ENCODE measurements at places on chromosomes 5 and 9. TPM values are rescaled to one million over a fixed set of nuclear protein-coding genes. Genes with fewer than 3 reads are reported as not detected.

GRCh38 chr5:73355108-73355507, 93.5 kb downstream of the FOXD1 start:
- H3K27ac ChIP-seq: no peak overlapping the region
- H3K4me1 ChIP-seq: no peaks in the 10 kb centered on the region
- no peak overlapping the region for H3K4me3 ChIP-seq
- DNase-seq: no peak

GRCh38 chr9:108550106-108550505, 305.7 kb downstream of the ACTL7B start:
- no peaks in the 10 kb centered on the region for H3K36me3 ChIP-seq
- H3K4me1 ChIP-seq: no peaks in the 10 kb centered on the region
- no peak overlapping the region for H3K4me3 ChIP-seq
- no peak overlapping the region for H3K27ac ChIP-seq
- H3K27me3 ChIP-seq: 0 out of 2 replicates have a peak, but pooled peaks cover 3% of the 10 kb centered on the region

GRCh38 chr9:122929796-122930354, 1.4 kb downstream of the ZBTB26 start:
- H3K27me3 ChIP-seq: no peaks in the 10 kb centered on the region
- DNase-seq: no peak
- H3K4me1 ChIP-seq: no peaks in the 10 kb centered on the region
- H3K36me3 ChIP-seq: no peaks in the 10 kb centered on the region
- H3K4me3 ChIP-seq: no peak overlapping the region

DNA sequence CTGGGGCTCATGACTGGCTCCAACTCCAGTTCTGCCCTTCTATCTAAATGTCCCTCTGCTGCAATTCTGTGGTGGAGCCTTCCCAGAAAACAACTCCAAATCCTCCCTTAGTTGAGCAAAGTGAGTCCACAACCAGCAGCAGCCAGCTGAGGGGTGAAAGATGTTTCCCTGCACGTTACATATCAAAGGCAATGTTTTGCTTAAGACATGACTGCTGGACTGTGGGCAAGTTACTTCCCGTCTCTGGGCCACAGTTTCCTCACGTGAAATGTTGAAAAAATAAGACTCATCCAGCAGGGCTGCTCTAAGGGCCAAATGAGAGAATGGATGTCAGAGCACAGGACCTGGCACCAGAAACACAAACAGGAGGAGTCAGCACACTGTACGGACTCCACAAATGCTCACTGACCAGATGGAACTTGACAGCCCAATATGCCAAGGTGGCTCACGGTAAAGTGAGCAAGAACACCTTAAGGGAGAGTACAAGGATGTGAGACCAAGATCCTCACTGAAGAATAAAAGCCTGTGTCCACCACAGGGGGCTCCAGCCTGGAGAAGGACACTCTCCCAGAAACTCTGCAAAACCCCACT, 138.4 kb upstream of the ABCA1 start:
- H3K36me3 ChIP-seq: no peaks in the 10 kb centered on the region
- no peak overlapping the region for H3K27ac ChIP-seq
- no peak overlapping the region for H3K4me3 ChIP-seq
- H3K27me3 ChIP-seq: no peaks in the 10 kb centered on the region
- H3K4me1 ChIP-seq: peaks cover 12% of the 10 kb centered on the region

GRCh38 chr9:26675035-26675434, 217.6 kb downstream of the CAAP1 start:
- DNase-seq: no peak
- no peak overlapping the region for H3K27ac ChIP-seq
- no peaks in the 10 kb centered on the region for H3K27me3 ChIP-seq
- no peak overlapping the region for H3K4me3 ChIP-seq
- no peaks in the 10 kb centered on the region for H3K36me3 ChIP-seq
- no peaks in the 10 kb centered on the region for H3K4me1 ChIP-seq

DNA sequence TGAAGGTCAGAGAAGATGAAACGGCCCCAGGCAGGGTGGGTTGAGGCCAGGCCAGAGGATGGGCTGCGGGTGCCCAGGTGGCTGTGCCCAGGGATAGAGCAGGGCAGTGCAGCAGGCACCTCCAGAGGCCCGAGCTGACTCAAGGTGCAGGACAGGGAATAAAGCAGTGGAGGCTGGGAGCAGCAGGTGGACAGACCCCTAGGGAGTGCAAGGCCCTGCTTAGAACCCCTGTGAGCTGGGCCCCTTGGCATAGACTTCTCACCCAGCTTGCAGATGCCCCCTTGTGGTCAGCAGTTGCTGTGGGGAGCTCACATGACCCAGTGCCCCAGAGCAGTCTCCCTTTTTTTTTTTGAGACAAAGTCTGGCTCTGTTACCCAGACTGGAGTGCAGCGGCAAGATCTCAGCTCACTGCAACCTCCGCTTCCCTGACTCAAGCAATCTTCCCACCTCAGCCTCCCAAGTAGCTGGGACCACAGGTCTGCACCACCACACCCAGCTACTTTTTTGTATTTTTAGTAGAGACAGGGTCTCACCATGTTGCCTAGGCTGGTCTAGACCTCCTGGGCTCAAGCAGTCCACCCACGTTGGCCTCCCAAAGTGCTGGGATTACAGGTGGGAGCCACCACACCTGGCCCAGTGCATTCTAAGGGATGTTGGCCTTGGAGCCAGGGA, 118.8 kb downstream of the WNK2 start:
- no peak overlapping the region for H3K4me3 ChIP-seq
- H3K27ac ChIP-seq: no peak overlapping the region
- no peaks in the 10 kb centered on the region for H3K4me1 ChIP-seq
- peak; percentile 71 for DNase-seq

GRCh38 chr5:135365281-135365680, 33.8 kb downstream of the MACROH2A1 start:
- no peaks in the 10 kb centered on the region for H3K27me3 ChIP-seq
- no peak overlapping the region for H3K27ac ChIP-seq
- peaks cover 63% of the 10 kb centered on the region for H3K36me3 ChIP-seq
- H3K4me3 ChIP-seq: no peak overlapping the region

IL9 gene
- not detected for total RNA-seq

- H3K4me1 ChIP-seq: peaks cover 26% of the 10 kb centered on the region
- DNase-seq: peak; percentile 70
- peak overlapping the region; percentile 95 for H3K27ac ChIP-seq
- no peaks in the 10 kb centered on the region for H3K27me3 ChIP-seq
Measured at GRCh38 chr9:133999851-134000265, 7.7 kb upstream of the VAV2 start.

GRCh38 chr5:67063055-67063454, 133.5 kb downstream of the CD180 start:
- H3K4me3 ChIP-seq: no peak overlapping the region
- no peak overlapping the region for H3K27ac ChIP-seq
- H3K36me3 ChIP-seq: no peaks in the 10 kb centered on the region
- H3K4me1 ChIP-seq: peaks cover 19% of the 10 kb centered on the region

DNA sequence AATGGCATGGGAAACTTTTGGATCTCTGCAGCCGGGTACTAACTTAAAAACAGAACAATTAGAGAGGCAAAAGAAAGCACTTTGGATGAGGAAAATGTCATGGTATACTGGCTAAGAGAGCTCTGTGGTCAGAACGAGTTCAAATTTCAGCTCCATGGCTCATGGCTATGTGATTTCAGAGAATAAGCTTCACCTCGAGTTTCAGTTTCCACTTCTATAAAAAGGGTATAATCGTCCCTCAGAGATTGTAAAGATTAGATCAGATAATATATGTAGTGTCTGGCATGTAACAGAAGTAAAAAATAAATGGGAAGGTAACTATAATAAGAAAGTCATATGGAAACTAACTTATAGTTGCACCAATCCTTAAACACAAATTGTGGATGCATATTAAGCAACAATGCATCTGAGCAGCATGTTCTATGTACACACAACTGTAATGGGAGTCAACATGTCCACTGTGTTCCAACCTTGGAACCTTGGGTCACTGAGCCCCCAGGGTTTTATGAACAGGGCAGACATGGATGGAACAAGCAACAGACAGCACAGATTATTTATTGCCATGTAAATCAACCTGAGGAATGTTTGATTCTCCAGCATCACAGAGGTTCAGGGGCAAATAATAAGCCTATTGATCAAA, 145.4 kb downstream of the MAPKAP1 start:
- peaks cover 11% of the 10 kb centered on the region for H3K4me1 ChIP-seq
- no peak for DNase-seq
- no peaks in the 10 kb centered on the region for H3K27me3 ChIP-seq

- 0 out of 2 replicates have a peak, but pooled peaks cover 3% of the 10 kb centered on the region for H3K4me1 ChIP-seq
- H3K4me3 ChIP-seq: peak overlapping the region; percentile 77
- H3K36me3 ChIP-seq: no peaks in the 10 kb centered on the region
- no peak overlapping the region for H3K27ac ChIP-seq
- no peak for DNase-seq
- no peaks in the 10 kb centered on the region for H3K27me3 ChIP-seq
Measured at GRCh38 chr5:14145435-14146334, 2.5 kb downstream of the TRIO start.

GRCh38 chr5:28807195-28807729, 1768.9 kb upstream of the CDH9 start:
- no peak overlapping the region for H3K27ac ChIP-seq
- DNase-seq: no peak
- no peaks in the 10 kb centered on the region for H3K27me3 ChIP-seq
- H3K36me3 ChIP-seq: no peaks in the 10 kb centered on the region
- no peaks in the 10 kb centered on the region for H3K4me1 ChIP-seq

OR13C9 gene
- total RNA-seq: not detected

GRCh38 chr9:114130141-114130540, 25.2 kb upstream of the COL27A1 start:
- DNase-seq: no peak
- no peaks in the 10 kb centered on the region for H3K4me1 ChIP-seq
- no peaks in the 10 kb centered on the region for H3K36me3 ChIP-seq
- no peak overlapping the region for H3K27ac ChIP-seq
- H3K27me3 ChIP-seq: peaks cover 25% of the 10 kb centered on the region
- H3K4me3 ChIP-seq: no peak overlapping the region

DNA sequence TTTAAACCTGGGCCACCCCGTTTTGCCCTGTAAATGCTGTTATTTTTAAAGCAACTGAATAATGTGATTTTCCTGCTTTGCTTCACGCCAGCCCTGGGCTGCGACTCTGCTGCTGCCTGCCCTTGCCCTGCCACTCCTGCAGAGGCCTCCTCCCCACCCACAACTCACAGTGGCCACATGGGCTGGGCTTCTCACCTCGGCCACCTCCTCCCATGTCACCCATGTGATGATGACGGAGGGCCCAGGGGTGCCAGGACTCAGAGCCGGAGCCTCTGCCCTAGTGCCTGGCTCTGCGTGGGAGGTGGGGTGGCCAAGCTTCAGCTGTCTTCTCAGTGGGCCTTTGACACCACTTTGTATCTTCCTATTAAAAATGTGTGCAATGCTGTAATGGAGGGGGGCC, 48.1 kb upstream of the NKD2 start:
- DNase-seq: no peak
- no peak overlapping the region for H3K4me3 ChIP-seq
- H3K4me1 ChIP-seq: peaks cover 63% of the 10 kb centered on the region
- no peaks in the 10 kb centered on the region for H3K36me3 ChIP-seq
- H3K27me3 ChIP-seq: peaks cover 16% of the 10 kb centered on the region
- H3K27ac ChIP-seq: no peak overlapping the region

DNA sequence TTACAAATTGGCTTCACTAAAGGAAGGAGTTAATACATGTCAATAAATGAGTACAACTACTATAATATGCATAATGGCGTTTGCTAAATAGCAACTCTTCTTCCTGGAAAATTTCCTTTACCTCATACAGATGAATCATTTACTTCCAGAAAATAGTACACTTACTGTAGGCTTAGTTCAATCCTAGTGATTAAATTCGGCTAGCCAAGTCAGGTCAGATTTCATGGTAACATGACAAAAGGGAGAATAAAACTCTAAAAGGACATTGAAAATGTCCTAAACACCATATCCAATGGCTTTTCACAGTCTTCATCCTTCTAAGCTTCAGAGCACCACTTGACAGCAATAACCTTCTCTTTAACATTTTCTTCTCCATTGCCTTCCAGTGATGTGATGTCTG, 42.1 kb upstream of the ZFAND5 start:
- no peaks in the 10 kb centered on the region for H3K36me3 ChIP-seq
- no peaks in the 10 kb centered on the region for H3K4me1 ChIP-seq
- H3K27me3 ChIP-seq: no peaks in the 10 kb centered on the region
- H3K27ac ChIP-seq: no peak overlapping the region
- no peak overlapping the region for H3K4me3 ChIP-seq

DNA sequence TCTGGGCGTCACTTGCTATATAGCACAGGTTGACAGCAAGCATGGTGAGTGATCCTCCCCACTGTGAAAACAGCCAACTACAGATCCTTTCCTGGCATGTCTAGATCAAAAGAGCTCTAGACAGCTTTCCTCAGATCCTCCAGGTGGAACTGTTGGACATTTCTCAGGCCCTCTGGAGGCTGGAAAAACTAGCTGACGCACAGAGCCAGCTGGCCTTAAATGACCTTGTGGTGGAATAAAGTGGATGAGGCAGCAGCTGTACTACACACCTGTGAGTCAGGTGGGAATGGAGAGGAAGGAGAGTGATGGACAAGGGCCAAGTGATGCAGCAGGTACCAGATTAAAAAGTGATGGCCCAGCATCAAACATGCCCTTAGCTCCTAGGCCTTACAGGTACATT, 172.7 kb downstream of the TRIM32 start:
- H3K27me3 ChIP-seq: no peaks in the 10 kb centered on the region
- peaks cover 19% of the 10 kb centered on the region for H3K4me1 ChIP-seq
- no peak overlapping the region for H3K27ac ChIP-seq
- no peak for DNase-seq
- H3K36me3 ChIP-seq: no peaks in the 10 kb centered on the region
- H3K4me3 ChIP-seq: no peak overlapping the region

AIF1L gene
- 1.0 TPM for total RNA-seq

GRCh38 chr5:3430691-3431090, 164.9 kb upstream of the IRX1 start:
- no peaks in the 10 kb centered on the region for H3K27me3 ChIP-seq
- DNase-seq: no peak
- H3K36me3 ChIP-seq: no peaks in the 10 kb centered on the region
- H3K4me1 ChIP-seq: no peaks in the 10 kb centered on the region
- H3K4me3 ChIP-seq: no peak overlapping the region
- H3K27ac ChIP-seq: no peak overlapping the region

VCP gene
- total RNA-seq: 219 TPM

GRCh38 chr9:86548220-86548619, 194.0 kb upstream of the TUT7 start:
- DNase-seq: no peak
- H3K4me3 ChIP-seq: no peak overlapping the region
- H3K27ac ChIP-seq: peak overlapping the region; percentile 96
- peaks cover 72% of the 10 kb centered on the region for H3K4me1 ChIP-seq

- H3K36me3 ChIP-seq: no peaks in the 10 kb centered on the region
- no peaks in the 10 kb centered on the region for H3K27me3 ChIP-seq
- H3K27ac ChIP-seq: no peak overlapping the region
- no peak overlapping the region for H3K4me3 ChIP-seq
- peaks cover 6% of the 10 kb centered on the region for H3K4me1 ChIP-seq
- peak; percentile 9 for DNase-seq
Measured at GRCh38 chr5:38783011-38783561, 62.7 kb upstream of the OSMR start.

DNA sequence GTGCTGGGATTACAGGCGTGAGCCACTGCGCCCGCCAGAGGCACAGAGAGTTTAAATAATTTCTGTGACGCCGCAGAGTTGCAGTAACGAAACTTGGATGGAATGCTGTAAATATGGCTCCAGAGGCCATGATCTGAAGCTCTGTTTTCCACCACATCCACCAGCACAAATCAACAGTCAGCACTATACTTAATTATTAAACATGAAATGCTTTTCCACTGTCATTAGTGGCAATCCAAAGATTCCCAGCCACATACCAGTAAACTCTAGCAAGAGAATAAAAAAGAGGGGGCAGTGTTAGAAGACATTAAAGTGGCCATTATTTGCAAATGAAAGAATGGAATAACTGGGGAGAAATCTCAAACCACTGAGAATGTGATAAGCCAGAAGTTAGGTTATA, 242.5 kb downstream of the DIRAS2 start:
- no peak overlapping the region for H3K4me3 ChIP-seq
- no peak overlapping the region for H3K27ac ChIP-seq
- H3K36me3 ChIP-seq: no peaks in the 10 kb centered on the region

CD74 gene
- not detected for total RNA-seq

All from SJCRH30 (cell line).